A549 treated with CORT108297 at 1 μM for 4 hours (cell line): ENCODE measurements at places on chromosomes 6 and 20. TPM values are rescaled to one million over a fixed set of nuclear protein-coding genes. Genes with fewer than 3 reads are reported as not detected.

MLIP gene
- not detected in 5 replicates for total RNA-seq

SYCP2L gene
- total RNA-seq: 2.7 to 3.4 TPM (median 2.8 TPM) in 5 replicates

SMLR1 gene
- total RNA-seq: not detected in 5 replicates

GINS1 gene
- total RNA-seq: 27.5 to 33.7 TPM (median 32.5 TPM) in 5 replicates

NRN1 gene
- 0.74 to 0.94 TPM (median 0.76 TPM) in 5 replicates for total RNA-seq

GNMT gene
- 0.10 to 0.14 TPM (median 0.12 TPM) in 4 of 5 replicates, not detected in the other for total RNA-seq

MAS1 gene
- not detected in 5 replicates for total RNA-seq

AKAP12 gene
- 94.8 to 169 TPM (median 161 TPM) in 5 replicates for total RNA-seq

SRC gene
- 139 to 187 TPM (median 178 TPM) in 5 replicates for total RNA-seq

TSBP1 gene
- total RNA-seq: not detected in 5 replicates

CTAGE9 gene
- total RNA-seq: not detected in 5 replicates

ADGRB3 gene
- not detected in 5 replicates for total RNA-seq

CDK5RAP1 gene
- total RNA-seq: 30.3 to 33.8 TPM (median 32.4 TPM) in 5 replicates

OR2H1 gene
- total RNA-seq: not detected in 5 replicates

PGBD1 gene
- 4.6 to 6.0 TPM (median 4.8 TPM) in 5 replicates for total RNA-seq

FAM209B gene
- 0.14 to 0.60 TPM (median 0.54 TPM) in 5 replicates for total RNA-seq

PCMTD2 gene
- total RNA-seq: 7.7 to 13.9 TPM (median 11.9 TPM) in 5 replicates

GPX5 gene
- total RNA-seq: not detected in 5 replicates

ZSCAN31 gene
- total RNA-seq: 1.7 to 2.8 TPM (median 2.1 TPM) in 5 replicates

IYD gene
- total RNA-seq: not detected in 5 replicates

NFKBIE gene
- 8.8 to 13.9 TPM (median 12.1 TPM) in 5 replicates for total RNA-seq

VNN1 gene
- 0.06 to 0.10 TPM (median 0.06 TPM) in 5 replicates for total RNA-seq

OR2J3 gene
- total RNA-seq: not detected in 5 replicates

MROH8 gene
- total RNA-seq: 0.68 to 1.3 TPM (median 0.93 TPM) in 5 replicates

CD93 gene
- not detected in 5 replicates for total RNA-seq

BPIFB4 gene
- total RNA-seq: not detected in 5 replicates

NKX2-4 gene
- 0.03 to 0.05 TPM (median 0.05 TPM) in 3 of 5 replicates, not detected in the others for total RNA-seq

E2F3 gene
- 12.0 to 13.5 TPM (median 12.8 TPM) in 5 replicates for total RNA-seq

SNX9 gene
- 24.9 to 30.2 TPM (median 29.0 TPM) in 5 replicates for total RNA-seq

GABRR1 gene
- not detected in 5 replicates for total RNA-seq

BTNL2 gene
- not detected in 5 replicates for total RNA-seq

MRPL14 gene
- total RNA-seq: 58.4 to 75.2 TPM (median 73.2 TPM) in 5 replicates

WFDC12 gene
- total RNA-seq: not detected in 5 replicates

PPP1R14C gene
- 0.71 to 1.2 TPM (median 1.1 TPM) in 5 replicates for total RNA-seq

MAFB gene
- 0.07 to 0.13 TPM (median 0.09 TPM) in 4 of 5 replicates, not detected in the other for total RNA-seq

MUC21 gene
- not detected in 5 replicates for total RNA-seq

ARFGEF3 gene
- 0.47 to 0.65 TPM (median 0.53 TPM) in 5 replicates for total RNA-seq

RHAG gene
- total RNA-seq: 0.06 to 0.10 TPM (median 0.07 TPM) in 3 of 5 replicates, not detected in the others

DLK2 gene
- 3.5 to 8.2 TPM (median 7.0 TPM) in 5 replicates for total RNA-seq

PGK2 gene
- not detected in 5 replicates for total RNA-seq

CAP2 gene
- 11.3 to 15.2 TPM (median 12.8 TPM) in 5 replicates for total RNA-seq

TAAR5 gene
- total RNA-seq: not detected in 5 replicates

CDKN1A gene
- 192 to 279 TPM (median 246 TPM) in 5 replicates for total RNA-seq

MCM8 gene
- 18.2 to 24.0 TPM (median 21.4 TPM) in 5 replicates for total RNA-seq
